Stimulated activated CD8-positive, alpha-beta memory T cell treated with anti-CD3 and anti-CD28 coated beads, Interleukin-4, amount 100 ng/mL, for 4 hours (primary cell): ENCODE measurements at places on chromosomes 3 and 15.

DNA sequence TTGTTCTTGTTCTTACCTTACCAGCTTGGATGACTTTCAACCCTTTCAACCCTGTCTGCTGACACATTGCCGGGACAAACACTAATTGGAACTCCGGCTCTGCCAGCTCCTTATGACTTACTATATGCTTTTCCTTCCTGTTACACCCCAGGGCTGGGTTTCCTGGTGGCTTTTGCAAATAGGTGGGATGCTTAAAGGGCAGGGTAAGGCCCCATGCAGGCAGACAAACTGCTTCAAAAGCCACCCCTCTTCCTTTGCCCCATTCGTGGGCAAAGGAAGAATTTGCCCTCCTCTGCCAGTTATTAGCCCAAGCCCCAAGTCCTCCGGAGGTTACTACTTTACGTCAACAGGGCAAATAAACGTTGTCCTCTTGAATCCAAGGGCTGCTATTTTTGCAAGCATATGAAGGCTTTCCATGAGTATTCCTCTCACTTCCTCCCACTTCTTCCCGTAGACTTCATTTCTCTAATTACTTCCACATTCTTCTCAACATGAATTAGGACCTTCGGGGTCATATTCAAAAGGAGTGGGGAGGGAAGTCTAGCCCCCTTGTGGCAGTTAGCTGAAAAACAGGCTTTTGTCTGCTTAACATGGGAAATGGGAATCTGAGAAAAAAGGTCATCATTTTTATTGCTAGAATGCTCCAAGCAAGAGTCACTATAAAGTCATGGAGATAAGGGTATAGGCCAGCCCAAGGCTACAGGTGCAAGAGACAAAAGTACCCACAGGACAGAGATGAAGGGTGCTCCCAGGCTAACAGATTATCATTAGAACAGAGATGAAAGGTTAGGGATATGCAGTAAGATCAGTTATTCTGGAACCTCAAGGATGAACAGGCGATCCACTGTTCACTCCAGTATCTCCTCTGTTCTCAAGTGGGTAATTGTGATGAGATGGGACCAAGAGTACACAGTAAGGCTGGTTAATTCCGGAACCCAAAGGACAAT, 56.3 kb upstream of the FSTL1 start:
- DNase-seq: no peak

DNA sequence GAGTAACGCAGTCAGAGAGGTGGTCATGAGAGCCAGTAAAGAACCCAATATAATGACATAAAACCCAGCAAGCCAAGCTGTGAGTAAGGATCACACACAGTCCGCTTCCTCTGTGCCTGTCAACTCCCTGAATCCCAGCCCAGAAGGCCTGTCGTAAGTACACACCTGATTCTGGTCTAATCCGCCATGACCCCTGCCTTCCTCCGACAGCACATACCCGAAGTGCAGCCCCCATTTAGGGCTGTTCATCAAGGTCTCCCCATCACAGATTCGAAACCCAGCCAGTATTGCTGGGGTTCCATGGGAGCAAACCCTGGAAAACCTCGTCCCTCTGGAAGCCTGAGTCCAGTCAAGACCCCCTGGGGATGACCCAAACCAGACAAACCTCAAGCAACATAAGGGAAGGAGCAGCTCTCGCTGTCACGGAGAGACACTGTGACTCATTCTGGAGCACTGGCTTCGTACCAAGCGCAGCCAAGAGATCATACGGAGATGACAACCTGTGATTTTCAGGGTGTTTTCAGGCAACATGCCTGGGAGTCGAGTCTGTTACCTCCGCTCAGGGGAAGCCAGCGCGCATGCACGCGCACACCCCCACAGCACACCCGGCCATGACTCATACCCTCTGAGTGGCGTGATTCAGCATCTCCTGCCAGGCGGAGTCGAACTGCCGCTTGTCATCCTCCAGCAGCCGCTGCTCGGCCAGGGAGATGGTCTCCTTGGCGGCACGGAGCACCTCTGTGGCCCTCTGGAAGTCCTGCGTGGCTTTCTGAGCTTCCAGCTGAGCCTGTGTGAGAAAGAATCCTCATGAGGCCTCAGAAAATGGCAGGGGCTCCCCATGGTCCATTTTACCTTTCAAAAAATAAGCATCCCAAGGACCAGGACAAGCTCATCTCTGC, 63.0 kb downstream of the SH3BP5 start:
- peak; percentile 63 for DNase-seq

DNA sequence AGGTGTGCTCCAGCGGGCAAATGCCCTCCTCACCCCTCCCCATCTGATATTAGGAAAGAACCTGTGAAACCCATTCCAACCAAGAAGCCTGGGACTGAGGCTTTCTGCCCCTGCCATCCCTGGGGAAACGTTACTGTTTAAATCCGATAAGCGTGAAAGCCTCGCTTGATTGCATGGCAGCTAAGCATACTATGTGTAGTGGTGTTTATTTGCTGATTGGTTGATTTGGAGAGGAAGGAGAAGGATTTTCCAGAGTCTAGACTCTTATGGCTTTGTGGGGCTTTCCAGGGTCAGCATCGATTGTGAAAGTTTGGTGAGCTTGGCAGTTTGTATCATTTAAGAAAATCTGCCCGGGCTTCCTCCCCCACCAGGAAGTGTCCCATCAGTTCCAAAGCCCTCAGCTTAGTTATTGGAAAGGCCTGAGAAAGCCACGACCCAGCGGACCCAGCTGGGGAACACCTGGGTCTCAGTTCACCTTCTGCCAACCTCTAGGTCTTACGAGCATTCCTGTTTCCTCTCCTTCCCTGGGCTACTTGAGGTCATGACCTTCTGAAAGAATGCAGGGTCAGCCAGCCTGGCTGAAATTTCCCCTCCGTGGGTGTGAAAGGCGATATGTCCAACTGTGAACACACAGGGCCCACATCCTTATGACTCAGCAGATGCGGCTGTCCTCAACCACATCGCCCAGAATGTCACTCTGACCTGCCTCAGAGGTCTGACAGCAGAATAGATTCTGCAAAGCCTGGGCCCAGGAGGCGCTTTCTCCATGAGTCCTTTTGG, 62.8 kb upstream of the HERC1 start:
- DNase-seq: peak; percentile 20

DNA sequence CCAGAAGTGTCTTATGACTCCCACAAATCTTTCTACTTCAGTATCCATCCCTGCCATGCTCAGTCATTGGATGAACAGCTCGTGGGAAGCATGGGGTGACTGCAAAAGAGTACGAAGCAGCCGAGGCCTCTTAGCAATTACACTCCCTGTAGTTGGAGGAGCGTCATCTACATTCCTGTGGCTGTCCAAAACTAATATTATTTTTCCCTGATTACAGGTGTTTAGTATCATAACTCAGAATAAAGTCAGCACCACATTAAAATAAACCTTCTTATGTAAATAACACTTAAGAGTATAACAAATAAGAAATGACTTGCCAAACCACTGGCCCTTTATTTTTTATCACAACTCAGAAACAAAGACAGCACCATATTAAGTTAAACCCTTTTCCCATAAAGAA, 141.5 kb downstream of the PLOD2 start:
- DNase-seq: no peak

GRCh38 chr15:80228959-80229610, 22.9 kb downstream of the CTXND1 start:
- DNase-seq: no peak

DNA sequence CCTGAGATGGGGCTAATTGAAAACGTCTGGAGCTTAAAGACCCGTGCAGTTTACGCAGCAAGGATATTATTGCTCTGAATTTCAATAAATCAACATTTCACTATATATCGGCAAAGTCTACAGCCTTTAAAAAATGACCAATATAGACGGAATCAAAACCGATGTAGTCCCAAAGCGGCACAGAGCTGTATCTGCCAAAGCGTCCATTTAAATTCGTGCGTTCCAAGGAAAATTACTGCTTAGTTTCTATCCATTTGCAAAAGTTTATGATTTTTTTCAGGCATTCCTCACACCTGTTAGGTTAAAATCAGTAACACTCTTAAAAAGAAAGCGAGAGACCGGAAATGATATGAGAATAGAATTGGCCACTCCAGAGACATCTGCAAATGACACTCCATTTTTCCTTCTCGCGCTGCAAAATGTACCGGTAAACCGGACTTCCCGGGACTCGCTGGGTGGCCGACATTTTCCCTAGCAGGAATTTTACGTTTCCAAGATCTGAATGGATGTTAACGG, 777 bp upstream of the EIF4A2 start:
- no peak for DNase-seq

DNA sequence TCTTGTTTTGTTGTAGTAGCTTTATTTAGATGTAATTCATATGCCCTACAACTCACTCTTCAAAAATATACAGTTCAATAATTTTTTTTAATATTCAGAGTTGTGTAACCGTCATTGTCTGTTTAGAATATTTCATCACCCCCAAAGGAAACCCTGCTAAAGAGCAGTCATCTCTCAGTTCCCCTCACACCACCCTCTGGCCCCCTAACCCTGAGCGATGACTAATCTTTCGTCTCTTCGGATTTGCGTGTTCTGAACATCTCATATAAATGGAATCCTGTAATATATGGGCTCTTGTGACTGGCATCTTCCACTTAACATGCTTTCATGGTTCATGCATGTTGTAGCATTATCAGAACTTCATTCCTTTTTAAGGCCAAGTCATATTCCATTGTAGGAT, 183.8 kb downstream of the ATG7 start:
- no peak for DNase-seq

- DNase-seq: no peak
Observed at GRCh38 chr3:37417297-37418082, 243.1 kb upstream of the LRRFIP2 start.

GRCh38 chr3:30495172-30496065, 111.0 kb upstream of the TGFBR2 start:
- DNase-seq: no peak

GRCh38 chr3:112587336-112587735, 25.5 kb downstream of the SLC35A5 start:
- DNase-seq: no peak

- no peak for DNase-seq
Observed at GRCh38 chr15:57521503-57521902, 70.2 kb upstream of the MYZAP start.

DNA sequence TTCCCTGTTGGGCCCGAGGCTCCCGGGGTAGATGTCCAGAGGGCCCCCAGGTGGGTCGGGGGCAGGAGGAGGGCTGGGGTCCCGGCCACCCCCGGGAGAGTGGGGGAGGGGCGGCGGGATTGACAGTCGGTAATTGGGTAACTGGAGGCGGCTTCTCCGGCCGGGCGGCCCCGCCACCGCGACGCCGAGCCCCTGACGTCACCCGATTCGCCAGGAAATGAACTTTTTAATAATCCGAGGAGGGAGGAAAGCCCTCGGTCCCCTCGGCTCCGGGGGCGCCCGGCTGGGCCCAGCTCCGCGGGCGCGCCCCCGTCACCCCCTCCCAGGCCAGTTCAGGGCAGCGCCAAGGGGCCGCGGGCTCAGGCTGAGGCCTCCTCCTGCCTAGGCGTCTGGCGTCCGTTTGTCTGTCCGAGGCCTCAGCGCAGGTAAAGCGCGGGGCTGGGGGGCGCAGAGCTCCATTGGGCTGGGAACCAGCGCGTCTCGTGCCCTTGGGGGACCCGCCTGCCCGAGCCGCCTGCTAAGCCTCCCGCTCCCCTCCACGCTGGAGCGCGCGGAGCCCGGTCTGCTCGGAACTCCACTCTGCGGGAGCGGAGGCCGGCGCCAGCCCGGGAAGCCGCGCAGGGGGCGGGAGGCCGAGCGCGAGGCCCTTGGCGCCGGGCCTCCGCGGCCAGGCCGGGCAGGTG, 3.9 kb downstream of the GATA2 start:
- DNase-seq: no peak

GRCh38 chr3:103247459-103247858, 812.6 kb downstream of the ZPLD1 start:
- DNase-seq: no peak

- DNase-seq: no peak
Observed at GRCh38 chr3:147914532-147914931, 505.4 kb downstream of the ZIC1 start.

- no peak for DNase-seq
Observed at GRCh38 chr15:32733281-32733680, 15.5 kb downstream of the GREM1 start.

GRCh38 chr15:78034495-78035191, 42.9 kb downstream of the TBC1D2B start:
- DNase-seq: peak; percentile 54

GRCh38 chr15:40249477-40250303, 10.8 kb downstream of the PAK6 start:
- DNase-seq: no peak

DNA sequence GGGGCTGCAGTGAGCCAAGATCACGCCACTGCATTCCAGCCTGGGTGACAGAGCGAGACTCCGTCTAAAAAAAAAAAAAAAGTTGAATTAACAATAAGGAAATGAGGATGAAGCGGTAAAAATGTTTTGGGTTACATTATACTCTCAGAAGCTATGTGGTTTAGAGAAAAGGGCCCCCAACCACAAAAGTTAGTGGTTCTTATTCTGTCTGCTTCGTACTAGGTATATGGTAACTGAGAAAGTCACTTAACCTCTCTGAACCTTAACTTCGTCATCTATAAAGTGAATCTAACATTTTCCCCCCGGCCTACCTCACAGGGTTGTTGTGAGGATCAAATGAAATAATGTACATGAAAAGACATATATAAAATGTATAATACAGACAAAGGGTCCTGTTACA, 38.4 kb upstream of the EHHADH start:
- no peak for DNase-seq

GRCh38 chr3:49867871-49868321, 1.8 kb downstream of the CAMKV start:
- DNase-seq: no peak

- no peak for DNase-seq
Observed at GRCh38 chr3:113105093-113105449, 106.3 kb upstream of the BOC start.

DNA sequence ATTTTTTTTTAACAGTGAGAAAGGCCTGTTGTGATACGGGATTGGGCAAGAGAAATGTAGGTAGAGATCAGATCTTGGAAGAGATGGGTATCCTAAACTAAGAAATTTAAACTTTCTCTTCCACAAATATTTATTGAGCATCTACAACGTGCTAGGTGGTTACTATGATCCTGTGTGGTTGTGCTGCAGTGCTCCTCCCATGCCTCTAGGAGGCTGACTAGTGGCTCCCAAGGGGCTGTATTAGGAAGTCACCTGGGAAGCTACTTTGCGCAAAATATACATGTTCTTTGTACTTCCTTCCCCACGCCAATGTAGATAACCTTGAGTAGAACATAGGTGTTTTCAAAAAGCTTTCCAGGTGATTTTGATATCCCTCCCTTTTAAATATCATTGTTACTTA, 27.2 kb downstream of the USP3 start:
- DNase-seq: no peak

DNA sequence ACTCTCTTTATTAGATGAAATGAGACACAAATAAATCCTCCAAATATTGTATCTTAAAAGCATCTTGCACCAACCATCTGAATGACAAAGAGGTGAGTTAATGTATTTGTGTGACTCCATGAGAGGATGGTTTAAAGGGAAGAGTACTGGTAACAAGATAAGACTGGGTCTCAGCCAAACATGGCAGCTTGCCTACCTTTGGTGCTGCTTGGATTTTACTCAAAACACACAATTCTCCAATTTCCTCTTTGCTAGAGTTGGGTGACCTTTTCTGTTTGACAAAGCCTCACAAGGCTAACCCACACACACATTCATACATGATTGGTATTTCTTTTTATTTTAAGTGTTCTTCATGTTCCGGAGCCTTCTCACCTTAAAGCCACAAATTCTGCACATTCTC, 506.4 kb downstream of the FGF12 start:
- DNase-seq: no peak
